ENCODE measurements at places on chromosomes 2 and 18.

DNA sequence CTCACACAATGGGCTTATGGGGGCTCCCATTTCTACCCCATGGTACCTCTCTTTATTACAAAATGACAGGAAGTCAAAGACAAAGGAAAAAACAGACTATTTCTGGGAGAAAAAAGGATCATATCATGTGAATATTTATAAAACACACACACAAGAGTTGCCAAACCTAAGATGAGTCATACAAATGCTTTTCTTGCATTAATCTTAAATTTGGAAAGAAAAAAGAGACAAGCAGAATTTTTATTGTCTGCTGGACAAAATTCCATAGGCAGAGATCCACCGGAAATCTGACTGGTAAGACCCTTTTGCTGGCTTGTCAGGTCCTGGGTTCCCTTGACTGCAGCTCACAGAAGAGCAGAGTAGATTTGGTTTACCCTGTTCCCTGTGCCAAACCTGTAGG, 1732.3 kb upstream of the PIK3C3 start:
- no peak for DNase-seq

GRCh38 chr18:10377956-10378355, 76.5 kb upstream of the APCDD1 start:
- DNase-seq = no peak

DNA sequence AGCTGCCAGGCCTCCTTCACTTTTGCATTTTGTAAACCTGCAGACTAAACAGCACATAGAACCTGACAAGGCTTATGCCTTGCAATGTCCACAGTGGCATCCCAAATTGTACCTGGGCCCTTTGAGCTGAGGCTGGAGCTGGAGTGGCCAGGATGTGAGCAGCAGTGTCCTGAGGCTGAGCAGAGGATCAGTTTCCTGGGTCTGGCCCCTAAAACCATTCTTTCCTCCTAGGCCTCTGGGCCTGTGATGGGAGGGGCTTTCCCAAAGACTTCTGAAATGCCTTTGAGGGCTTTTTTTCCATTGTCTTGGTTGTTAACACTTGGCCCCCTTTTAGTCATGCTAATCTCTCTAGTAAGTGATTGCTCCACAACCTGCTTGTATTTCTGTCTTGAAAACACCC, 32.8 kb downstream of the FSIP2 start:
- DNase-seq = no peak

DNA sequence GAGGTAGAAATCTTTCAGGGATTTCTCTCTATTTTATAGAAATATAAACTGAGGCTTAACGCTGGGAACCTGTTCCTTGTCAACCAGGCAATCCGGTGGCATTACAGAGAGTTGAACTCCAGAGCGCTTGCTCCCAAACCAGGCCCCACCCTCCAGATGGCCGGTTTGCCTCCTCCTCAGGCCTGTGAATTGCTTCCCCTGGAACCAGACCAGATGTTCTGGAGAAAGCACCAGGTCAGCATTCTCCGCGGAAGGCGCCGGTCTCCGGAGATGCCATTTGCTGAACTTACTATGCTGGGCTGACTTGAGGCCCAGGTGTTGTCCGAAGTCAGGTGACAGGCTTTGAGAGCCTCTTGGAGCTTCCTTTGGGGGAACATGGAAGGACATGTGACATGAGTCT, 17.2 kb downstream of the TNP1 start:
- no peak for DNase-seq

GRCh38 chr2:141496810-141497209, 634.0 kb downstream of the LRP1B start:
- DNase-seq = no peak

DNA sequence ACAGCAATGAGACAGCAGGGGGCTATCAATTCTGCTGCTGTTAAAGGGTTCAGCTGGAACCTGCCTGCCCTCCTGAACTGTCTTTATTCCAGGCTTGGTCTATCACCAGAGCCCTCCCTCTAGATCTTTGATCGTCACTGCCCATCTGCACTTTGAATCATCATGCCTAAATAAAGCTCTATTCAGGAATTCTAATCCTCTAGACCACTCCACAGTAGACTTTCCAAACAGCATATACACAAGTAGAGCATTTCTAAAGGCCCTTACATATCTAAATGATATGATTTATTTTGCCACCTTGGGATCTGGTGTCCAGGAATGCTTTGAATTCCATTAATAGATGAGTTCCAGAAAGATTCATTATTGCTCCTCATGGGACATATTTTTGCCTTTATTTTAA, 542.1 kb upstream of the SYT4 start:
- DNase-seq = no peak

DNA sequence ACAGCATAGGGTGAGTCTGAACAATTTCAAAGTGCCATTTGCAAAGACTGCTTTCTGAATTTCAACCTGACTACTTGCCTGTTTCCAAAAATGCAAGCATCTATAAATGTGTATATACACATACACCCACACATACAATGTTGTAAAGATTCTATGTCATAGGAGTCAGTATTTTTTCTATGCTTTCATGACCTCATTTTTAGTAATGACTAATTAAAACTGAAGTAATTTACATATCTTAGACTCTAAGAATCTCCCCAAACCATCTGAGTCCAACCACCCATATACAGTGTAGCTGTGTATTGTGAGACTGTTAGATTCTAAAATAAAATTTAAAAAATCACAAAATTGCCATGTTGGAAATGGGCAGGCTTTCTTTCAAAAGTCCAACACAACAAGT, 162.0 kb upstream of the STK17B start:
- no peak for DNase-seq

- no peak for DNase-seq
Measured at GRCh38 chr2:232761301-232761907, 15.0 kb downstream of the KCNJ13 start.

GRCh38 chr2:19480673-19481072, 122.2 kb upstream of the OSR1 start:
- DNase-seq = no peak

DNA sequence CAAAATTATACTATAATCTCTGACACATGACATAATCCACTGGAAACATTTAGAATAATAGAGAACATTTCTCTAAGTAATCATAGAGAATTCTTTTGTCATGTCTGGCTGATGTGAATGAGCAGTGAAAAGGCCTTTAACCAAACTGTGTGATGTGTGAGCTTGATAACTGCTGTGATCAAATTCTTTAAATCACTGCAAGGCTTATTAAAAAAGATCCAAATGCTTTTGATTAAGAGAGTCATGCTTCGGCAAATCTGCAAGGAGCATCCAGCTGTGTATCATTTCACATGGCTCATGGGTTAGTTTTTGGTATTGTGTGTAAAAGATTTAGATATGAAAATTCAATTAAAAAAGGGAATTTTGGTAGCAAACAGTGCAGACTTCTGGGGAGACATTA, 58.6 kb upstream of the TFPI start:
- no peak for DNase-seq

DNA sequence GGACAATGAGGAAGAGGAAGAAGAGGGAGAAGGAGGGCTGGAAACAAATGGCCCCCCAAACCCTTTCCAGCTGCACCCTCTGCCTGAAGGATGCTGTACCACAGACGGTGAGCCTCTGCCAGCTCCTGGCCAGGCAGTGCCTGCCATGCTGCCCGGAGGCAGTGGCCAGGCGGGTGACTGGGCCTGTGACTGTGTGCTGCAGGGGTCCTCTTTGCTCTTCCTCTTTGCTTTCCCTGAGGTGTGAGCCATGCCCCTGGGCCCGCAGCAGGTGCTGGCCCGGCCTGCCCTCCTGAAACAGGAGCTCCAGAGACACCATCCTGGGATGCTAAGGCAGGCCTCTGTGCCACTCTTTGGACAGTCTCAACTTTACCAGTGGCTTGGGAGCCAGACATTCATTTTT, 28.6 kb downstream of the GREB1 start:
- DNase-seq = no peak

GRCh38 chr18:54043484-54044251, 180.8 kb downstream of the MBD2 start:
- no peak for DNase-seq

DNA sequence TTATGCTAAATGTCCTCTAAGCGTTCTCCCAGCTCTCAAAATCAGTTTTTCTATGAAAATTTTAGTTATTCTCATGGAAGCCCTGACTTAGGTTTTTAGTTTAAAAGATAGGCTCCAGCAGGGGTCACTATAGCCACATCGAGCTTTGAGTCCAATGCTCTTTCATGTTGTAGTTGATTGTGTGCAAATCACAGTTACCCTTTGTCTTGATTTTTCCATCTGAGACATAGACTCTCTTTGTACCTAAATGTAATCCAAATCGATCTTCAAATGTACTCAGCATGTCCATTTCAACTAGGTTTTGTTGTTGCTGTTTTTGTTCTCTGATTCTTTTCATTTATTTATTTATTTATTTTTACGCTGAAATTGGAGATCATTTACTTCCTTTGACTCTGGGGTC, 26.4 kb upstream of the MSTN start:
- DNase-seq = peak; percentile 3
